ENCODE measurements at places on chromosomes 6 and 20.
A peak's percentile ranks its signal among the peaks of the same experiment; 100 is the strongest.

- peak; percentile 37 for DNase-seq
These were observed 37.3 kb upstream of the UST start for GRCh38 chr6:148709577-148709976.

DNA sequence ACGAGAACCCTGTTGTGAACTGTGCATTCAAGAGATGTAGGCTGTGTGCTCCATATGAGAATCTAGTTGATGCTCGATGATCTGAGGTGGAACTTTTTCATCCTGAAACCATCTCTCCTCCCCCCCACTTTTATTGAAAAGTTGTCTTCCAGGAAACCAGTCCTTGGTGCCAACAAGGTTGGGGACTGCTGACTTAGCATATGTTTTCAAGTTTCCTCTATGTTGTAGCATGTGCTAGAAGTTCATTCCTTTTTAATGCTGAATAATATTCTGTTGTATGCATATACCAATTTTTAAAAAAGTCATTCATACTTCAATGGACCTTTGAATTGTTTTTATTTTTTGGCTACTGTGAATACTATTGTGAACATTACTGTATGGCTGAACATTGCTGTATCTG is 27.2 kb downstream of the CARMIL1 start:
- no peak for DNase-seq

DNA sequence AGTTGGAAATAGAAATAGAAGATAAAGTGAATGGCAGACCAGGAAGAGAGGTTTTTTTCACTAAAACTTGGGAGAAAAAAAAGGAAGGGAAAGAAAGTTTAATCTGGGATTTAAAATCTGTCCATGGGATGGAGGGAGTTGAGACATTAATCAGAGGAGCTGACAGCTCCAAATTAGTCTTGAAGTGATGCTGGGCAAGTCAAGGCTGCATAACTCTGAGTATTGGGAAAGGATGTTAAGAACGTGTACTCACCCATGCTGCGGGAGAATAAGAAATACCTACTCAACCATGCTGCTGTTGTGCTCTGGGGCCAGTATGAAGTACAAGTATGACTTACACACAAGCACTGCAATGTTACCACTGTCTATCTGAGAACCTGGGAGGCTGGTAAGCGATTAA is 47.5 kb downstream of the SNRNP48 start:
- DNase-seq, result no peak

GRCh38 chr6:44061375-44062104 is 65.7 kb downstream of the MRPL14 start:
- peak; percentile 78 for DNase-seq

- no peak for DNase-seq
These were observed 38.6 kb downstream of the SLC9A8 start for GRCh38 chr20:49851231-49851705.

DNA sequence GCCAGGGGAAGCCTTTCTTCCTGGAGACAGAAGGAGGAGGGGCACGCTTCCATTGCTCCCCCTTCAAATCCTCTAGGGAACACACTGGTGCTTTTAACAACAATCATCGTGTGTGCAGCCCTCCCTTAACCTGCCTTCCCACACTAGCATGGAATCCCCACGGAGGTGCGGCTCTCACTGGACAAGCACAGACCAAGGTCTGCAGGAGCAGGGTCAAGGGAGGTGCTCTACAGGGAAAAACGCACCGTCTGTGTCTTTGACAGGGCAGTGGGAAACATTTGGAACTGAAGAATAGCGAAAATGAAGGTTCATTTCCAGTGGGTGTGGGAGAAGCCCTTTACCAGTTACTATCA is 527.1 kb downstream of the QKI start:
- no peak for DNase-seq
